COR-L47 (cell line): ENCODE measurements at places on chromosomes 5 and 9.

DNA sequence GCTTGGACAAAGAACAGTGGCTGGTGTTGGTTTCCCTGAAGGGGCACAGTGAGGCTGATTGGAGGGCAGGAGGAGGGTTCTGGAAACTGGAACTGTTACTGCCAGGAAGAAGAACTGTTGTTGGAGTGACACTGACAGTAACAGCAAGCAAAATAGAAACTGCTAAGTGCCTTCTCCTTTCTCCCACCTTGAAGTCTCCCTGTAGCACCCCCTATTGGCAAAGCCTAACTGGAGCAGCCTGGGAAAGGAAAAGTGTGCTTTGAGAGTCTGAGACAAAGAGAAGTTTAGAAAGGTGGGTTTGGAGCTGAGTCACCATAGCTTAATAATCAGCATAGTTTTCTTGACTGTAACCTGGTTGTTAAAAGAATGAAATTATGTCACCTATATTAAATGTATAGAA, 2.5 kb upstream of the TMEM174 start:
- no peak for DNase-seq

GRCh38 chr9:129868023-129868871, 33.0 kb downstream of the USP20 start:
- DNase-seq, result no peak

DNA sequence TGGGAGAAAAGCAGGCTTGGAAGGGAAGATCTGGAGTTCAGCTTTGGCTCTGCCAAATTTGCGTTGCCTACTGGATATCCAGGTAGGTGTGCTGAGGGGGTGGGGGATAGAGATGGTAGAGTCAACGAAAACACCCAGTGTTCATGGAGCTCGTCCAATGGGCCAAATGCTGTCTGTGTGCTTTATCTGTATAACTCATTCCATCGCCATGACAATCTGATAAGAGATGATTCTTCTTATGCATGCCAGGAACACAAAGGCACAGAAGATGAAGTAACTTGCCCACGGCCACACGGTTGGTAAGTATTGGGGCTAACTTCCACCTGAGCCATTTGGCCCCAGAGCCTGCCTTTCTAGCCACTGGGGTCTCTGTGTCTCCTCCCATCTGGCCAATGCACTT, 53.2 kb downstream of the BOD1 start:
- no peak for DNase-seq

DNA sequence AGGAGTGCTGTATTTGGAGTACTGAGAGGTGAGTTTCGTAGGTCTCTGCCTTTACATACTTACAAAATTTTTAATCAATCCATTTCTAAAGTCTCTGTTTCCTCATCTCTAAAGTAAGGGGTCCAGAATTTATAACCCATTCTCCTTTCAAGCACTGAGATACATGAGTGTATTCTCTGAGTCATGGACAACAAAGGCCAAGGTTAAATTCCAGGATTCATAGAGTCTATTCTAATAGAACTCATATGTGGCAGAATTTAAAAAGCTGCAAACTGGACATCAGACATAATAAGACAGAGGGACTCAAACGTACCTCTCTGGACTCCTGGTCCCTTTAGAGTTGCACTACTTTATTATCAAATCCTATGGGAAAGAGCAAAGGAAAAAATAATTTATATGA, 112.5 kb upstream of the SLIT3 start:
- no peak for DNase-seq
